ENCODE measurements at places on chromosomes 12 and 14.
A peak's percentile ranks its signal among the peaks of the same experiment; 100 is the strongest.

- DNase-seq: no peak
Measured at GRCh38 chr12:121288986-121289385, 7.5 kb downstream of the CAMKK2 start.

- peak; percentile 38 for DNase-seq
Measured at GRCh38 chr12:16189849-16190248, 87.6 kb downstream of the SLC15A5 start.

- DNase-seq: no peak
Measured at GRCh38 chr12:11943919-11944700, 126.6 kb upstream of the BCL2L14 start.

GRCh38 chr12:6222078-6222654 lies 22.0 kb downstream of the CD9 start:
- DNase-seq: no peak

DNA sequence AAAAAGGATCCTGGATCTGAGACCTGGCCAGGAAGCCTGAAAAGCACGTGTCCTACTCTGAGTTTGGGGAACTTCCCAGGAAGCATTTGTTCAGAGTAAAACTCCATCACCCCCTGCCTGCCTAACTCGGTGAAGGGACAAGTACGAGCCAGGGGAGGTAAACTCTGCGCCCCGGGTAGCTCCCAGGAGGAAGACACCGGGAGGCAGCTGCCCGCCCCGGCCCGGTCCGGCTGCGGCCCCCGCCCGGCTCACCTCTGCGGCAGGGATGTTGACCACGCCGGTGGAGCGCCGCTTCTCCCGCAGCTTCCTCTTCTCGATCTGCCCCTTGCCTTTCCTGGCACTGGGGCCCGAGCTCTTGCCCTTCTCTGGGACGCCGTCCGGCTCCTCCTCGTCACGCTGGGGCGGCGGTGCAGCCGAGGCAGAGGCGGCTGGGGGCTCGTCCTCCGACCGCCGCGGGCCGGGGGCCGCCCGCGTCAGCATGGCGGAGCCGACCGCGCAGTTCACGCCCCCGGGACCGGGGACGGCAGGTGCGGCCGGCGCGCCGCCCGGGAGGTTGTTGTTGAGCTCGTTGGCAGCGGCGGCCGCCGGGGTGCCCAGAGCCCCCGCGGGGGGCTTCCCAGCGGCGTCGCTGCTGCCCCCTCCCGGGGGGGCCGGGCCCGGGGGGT lies 1.2 kb downstream of the PAWR start:
- DNase-seq: no peak

Data from iPS DF 19.7 (cell line).